ENCODE measurements at places on chromosomes 13 and 19. TPM values are rescaled to one million over a fixed set of nuclear protein-coding genes. Genes with fewer than 3 reads are reported as not detected.

SLC25A41 gene
- polyA plus RNA-seq: not detected

FLT3LG gene
- polyA plus RNA-seq: 148 TPM

CD177 gene
- polyA plus RNA-seq: not detected

ZNF729 gene
- polyA plus RNA-seq: not detected

ZNF606 gene
- 3.9 TPM for polyA plus RNA-seq

PTGER1 gene
- not detected for polyA plus RNA-seq

CGB7 gene
- not detected for polyA plus RNA-seq

PLPP2 gene
- polyA plus RNA-seq: 2.3 TPM

SLC7A9 gene
- not detected for polyA plus RNA-seq

USHBP1 gene
- not detected for polyA plus RNA-seq

ZNF560 gene
- not detected for polyA plus RNA-seq

ZNF543 gene
- polyA plus RNA-seq: 6.0 TPM

ANGPTL4 gene
- polyA plus RNA-seq: 0.28 TPM

PRR22 gene
- polyA plus RNA-seq: 0.15 TPM

C13orf42 gene
- polyA plus RNA-seq: not detected

NFIX gene
- polyA plus RNA-seq: 0.94 TPM

EPSTI1 gene
- polyA plus RNA-seq: 17.3 TPM

IZUMO4 gene
- 0.58 TPM for polyA plus RNA-seq

HOOK2 gene
- polyA plus RNA-seq: 2.9 TPM

KLK8 gene
- not detected for polyA plus RNA-seq
